Neural crest cell (in vitro differentiated cells): ENCODE measurements at places on chromosomes 12 and 14. TPM values are rescaled to one million over a fixed set of nuclear protein-coding genes. Genes with fewer than 3 reads are reported as not detected.

DNA sequence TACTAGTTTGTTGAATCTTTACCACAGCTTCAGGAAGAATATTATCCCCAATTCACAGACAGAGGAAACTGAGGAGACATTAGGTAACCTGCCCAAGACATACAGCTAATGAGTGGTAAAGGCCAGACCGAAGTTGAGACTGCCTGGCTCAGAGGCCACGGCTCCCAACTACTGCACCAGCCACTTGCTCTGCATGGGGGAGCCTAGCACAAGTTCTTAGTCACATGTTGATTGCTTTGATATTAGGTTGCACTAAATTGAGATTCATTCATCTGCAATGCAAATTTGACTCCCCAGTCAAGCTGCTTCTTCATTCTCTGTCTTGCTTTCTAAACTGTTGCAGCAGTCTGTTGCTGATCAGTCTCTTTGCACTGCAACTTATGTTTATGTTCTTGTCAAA lies 25.9 kb upstream of the POLR3B start:
- no peaks in the 10 kb centered on the region for H3K4me1 ChIP-seq
- H3K27ac ChIP-seq, result no peak overlapping the region
- H3K36me3 ChIP-seq, result no peaks in the 10 kb centered on the region
- H3K27me3 ChIP-seq, result no peaks in the 10 kb centered on the region

The GALNT16 gene
- total RNA-seq, result 18.5 and 20.1 TPM in 2 replicates

The PSMC1 gene
- total RNA-seq, result 105 and 114 TPM in 2 replicates

The SLC8A3 gene
- total RNA-seq, result 1.2 TPM in 2 replicates

- H3K27ac ChIP-seq, result no peak overlapping the region
- no peak overlapping the region for H3K4me3 ChIP-seq
- no peaks in the 10 kb centered on the region for H3K36me3 ChIP-seq
- no peaks in the 10 kb centered on the region for H3K4me1 ChIP-seq
Observed at GRCh38 chr12:82505150-82505549, 146.8 kb downstream of the METTL25 start.

The PIK3C2G gene
- not detected in 2 replicates for total RNA-seq

The WNT1 gene
- 1.2 and 2.1 TPM in 2 replicates for total RNA-seq

The SCNN1A gene
- total RNA-seq, result not detected in 2 replicates

The CELA1 gene
- not detected in 2 replicates for total RNA-seq

DNA sequence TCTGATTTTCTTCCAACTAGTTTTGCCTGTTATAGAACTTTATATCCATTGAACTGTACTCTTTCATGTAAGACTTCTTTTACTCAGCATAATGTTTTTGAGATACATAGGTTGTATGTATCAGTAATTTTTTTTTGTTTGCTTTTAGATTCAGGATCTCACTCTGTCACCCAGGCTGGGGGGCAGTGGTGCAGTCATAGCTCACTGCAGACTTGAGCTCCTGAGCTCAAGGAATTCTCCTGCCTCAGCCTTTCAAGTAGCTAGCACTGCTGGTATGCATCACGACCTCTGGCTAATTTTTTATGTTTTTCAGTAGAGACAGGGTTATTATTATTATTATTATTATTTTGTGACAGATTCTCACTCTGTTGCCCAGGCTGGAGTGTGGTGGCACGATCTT lies 65.0 kb upstream of the DDHD1 start:
- no peaks in the 10 kb centered on the region for H3K36me3 ChIP-seq
- no peaks in the 10 kb centered on the region for H3K27me3 ChIP-seq
- no peak for DNase-seq
- H3K27ac ChIP-seq, result peak overlapping the region; percentile 52
- peak overlapping the region; percentile 91 for H3K4me3 ChIP-seq

DNA sequence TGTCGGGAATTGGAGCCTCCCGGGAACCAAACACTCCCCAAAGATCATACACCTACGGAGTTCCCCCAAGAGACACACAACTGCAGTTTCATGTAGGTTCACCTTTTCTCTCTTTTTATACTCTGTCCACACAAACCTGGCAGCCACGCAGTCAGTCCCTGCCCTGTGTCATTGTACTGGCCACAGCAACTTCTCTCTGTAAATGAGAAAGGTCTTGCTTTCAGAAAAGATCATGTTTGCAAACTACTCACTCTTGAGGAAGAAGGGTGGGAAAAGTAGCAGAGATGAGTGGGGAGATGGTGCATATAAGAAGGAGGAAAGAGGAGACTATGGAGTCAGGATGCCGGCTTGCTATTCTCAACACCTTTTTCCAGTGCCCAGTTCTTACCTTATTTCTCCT lies 10.4 kb downstream of the ANG start:
- no peaks in the 10 kb centered on the region for H3K36me3 ChIP-seq
- no peak overlapping the region for H3K27ac ChIP-seq
- peaks cover 5% of the 10 kb centered on the region for H3K4me1 ChIP-seq
- DNase-seq, result no peak

The GPR33 gene
- not detected in 2 replicates for total RNA-seq

DNA sequence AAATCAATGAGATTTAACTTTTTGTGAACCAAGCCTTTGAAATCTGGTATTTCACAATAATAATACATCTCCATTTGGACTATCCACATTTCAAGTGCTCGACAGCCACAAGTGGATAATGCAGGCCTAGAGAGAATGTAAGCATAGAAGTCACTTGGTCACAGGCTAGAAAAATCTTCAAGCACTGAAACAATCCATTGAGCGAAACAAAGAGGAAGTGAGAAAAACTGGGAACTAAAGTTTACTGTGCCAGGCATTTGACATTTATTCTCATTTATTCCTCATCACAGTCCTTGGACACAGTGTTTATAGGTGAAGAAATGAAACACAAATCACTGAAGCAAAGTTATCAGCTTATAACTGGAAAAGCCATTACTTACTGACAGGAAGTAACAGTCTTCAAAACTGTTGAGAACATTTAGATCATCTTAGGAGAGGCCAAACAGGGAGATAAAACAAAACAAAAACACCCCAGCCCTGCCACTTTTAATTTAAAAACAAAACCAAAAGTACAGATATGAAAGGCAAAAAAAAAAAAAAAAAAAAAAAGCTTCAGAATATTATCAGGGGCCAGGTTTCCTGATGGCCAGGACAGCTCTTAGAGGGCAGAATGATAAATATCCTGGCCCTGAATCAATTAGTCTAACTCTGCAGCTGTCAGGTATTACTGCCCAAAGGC lies 29.2 kb downstream of the GNS start:
- H3K4me3 ChIP-seq, result no peak overlapping the region
- peaks cover 9% of the 10 kb centered on the region for H3K4me1 ChIP-seq
- no peak overlapping the region for H3K27ac ChIP-seq
- peaks cover 5% of the 10 kb centered on the region for H3K36me3 ChIP-seq

DNA sequence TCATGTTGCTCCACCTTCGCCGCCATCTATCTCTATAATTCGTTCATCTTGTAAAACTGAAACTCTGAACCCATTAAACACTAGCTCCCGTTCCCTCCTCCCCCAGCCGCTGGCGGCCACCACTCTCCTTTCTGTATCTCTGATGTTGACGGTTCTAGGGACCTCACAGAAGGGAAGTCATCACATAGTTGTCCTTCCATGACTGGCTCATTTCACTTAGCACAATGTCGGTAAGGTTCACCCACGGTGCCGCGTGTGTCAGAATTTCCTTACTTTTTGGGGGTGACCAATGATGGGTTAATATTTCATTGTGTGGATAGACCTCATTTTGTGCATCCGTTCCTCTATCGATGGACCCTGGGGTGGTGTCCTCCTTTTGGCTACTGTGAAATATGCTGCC lies 2.0 kb upstream of the CACNA2D4 start:
- DNase-seq, result no peak
- H3K4me3 ChIP-seq, result no peak overlapping the region
- no peaks in the 10 kb centered on the region for H3K27me3 ChIP-seq
- no peaks in the 10 kb centered on the region for H3K36me3 ChIP-seq
- peaks cover 19% of the 10 kb centered on the region for H3K4me1 ChIP-seq

The SLC6A15 gene
- 2.8 and 3.2 TPM in 2 replicates for total RNA-seq

The MYF5 gene
- not detected in 2 replicates for total RNA-seq

DNA sequence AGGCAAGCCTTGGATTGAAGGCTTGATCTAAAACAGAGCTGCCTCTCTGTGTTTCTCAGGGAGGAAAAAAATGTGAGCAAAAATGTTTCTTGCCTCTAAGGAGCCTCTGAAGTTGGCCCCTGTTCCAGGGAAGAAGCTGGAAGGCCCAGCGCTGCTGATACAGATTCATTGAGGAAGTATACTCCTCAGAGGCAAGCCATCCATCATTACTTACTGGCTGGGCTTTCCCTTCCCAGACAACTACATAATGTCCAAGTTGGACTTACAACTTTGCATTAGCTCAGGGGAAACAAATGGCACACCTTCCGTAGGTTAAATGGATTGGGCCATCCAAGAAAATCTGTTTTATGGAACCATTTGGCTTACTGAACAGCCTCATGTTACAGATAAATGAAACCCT lies 263.7 kb upstream of the SEL1L start:
- no peak overlapping the region for H3K27ac ChIP-seq
- peaks cover 3% of the 10 kb centered on the region for H3K4me1 ChIP-seq
- no peaks in the 10 kb centered on the region for H3K36me3 ChIP-seq

The E2F7 gene
- 25.7 and 29.8 TPM in 2 replicates for total RNA-seq

- H3K4me1 ChIP-seq, result no peaks in the 10 kb centered on the region
- no peak overlapping the region for H3K4me3 ChIP-seq
- DNase-seq, result no peak
- H3K27me3 ChIP-seq, result peaks cover 35% of the 10 kb centered on the region
- H3K36me3 ChIP-seq, result no peaks in the 10 kb centered on the region
Observed at GRCh38 chr12:100801320-100801719, 6.7 kb downstream of the ANO4 start.

The A2M gene
- 66.4 and 76.7 TPM in 2 replicates for total RNA-seq

DNA sequence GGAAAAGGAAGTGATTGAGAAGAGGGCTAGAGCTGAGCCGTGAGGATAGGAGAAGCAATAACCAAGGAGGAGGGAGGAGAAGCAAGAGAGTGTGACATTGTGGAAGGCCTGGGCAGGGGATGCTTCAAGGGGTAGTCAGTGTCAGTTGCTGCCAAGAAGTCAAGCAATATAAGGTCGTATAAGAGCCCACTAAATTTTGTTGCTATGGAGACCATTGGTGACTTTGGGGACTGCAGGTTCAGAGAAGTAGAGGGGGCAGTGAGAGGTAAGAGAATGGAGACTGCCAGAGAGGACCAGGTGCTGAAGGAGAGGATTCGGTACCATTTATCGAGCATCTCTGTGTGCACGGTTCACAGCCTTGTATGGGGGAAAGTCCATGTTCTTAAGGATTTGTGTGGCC lies 3.1 kb upstream of the ATXN3 start:
- no peaks in the 10 kb centered on the region for H3K36me3 ChIP-seq
- H3K27me3 ChIP-seq, result peaks cover 2% of the 10 kb centered on the region

GRCh38 chr12:94575024-94575423 lies 75.3 kb downstream of the TMCC3 start:
- H3K4me1 ChIP-seq, result peaks cover 23% of the 10 kb centered on the region
- H3K36me3 ChIP-seq, result peaks cover 8% of the 10 kb centered on the region
- H3K4me3 ChIP-seq, result no peak overlapping the region
- peak overlapping the region; percentile 31 for H3K27ac ChIP-seq
- H3K27me3 ChIP-seq, result no peaks in the 10 kb centered on the region

The PPP1R36 gene
- 0.33 and 1.1 TPM in 2 replicates for total RNA-seq

- H3K27ac ChIP-seq, result no peak overlapping the region
- H3K4me1 ChIP-seq, result peaks cover 37% of the 10 kb centered on the region
- H3K36me3 ChIP-seq, result no peaks in the 10 kb centered on the region
Observed at GRCh38 chr12:988646-989045, 2.4 kb upstream of the ERC1 start.

The NANOG gene
- total RNA-seq, result 0.05 TPM in 1 of 2 replicates, not detected in the other

DNA sequence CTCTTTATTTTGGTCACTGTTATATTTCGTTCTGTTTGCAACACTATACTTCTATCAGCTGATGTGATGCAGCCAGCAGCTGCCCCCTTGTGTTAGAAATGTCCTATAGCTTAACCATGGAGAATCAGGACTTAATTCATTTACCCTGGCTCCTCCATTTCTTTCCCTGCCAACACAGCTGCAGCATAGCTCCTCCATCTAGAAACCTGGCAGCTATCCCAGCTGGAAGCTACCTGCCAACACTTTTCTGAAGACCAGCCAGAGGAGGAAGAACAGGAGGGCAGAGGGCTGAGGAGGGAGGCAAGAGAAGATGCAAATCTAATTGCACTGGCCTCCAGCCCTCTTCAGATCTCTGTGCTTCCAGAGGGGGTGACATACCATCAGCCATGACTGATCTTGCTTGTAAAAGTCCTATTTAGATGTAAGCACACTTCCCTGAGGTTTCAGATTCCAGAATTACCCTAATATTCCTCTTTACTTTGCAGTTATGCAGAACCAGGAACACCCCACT lies 156.8 kb upstream of the TMEM260 start:
- no peak overlapping the region for H3K4me3 ChIP-seq
- H3K27me3 ChIP-seq, result no peaks in the 10 kb centered on the region
- no peaks in the 10 kb centered on the region for H3K4me1 ChIP-seq
- H3K27ac ChIP-seq, result no peak overlapping the region

DNA sequence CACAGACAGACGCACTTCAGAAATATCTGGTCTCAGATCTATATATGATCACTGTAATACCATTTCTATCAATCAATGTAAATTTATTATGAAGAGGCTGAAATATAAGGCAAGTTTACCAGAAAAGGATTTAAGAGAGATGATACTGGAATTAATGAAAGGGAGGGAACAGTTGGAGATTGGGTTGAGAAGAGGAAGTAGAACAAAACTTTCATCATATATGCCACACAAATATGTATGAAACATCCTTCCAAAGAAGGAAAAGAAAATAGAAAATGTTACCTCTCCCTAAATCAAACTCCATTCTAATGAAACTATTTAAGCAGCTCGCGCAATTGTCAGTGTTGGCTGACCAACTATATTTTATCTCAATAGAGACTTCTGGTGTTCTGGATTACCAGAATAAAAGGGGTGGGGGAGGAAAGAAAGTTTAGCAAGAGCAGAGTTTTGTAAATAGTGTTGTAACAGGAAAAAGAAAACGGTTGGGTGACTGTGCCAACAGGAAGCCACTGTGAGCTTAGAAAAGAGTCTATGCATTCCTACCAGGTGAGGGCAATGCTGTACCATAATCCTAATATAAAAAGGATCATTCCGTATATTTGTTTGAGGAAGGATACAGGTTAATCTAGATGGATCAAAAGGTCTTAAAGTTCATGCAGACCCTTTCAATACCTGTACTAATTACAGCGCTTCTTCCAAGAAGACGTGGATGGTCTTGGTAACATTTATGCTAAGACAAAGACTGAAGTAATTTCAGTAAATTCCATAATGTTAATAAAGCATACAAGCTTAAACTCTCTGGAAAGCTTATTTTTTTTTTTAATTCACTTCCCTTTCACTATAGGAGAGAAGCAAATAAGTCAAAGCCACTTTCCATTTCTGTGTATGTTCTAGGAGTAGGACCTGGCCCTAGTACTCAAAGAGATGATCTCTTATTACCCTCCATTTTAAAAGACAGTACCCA lies 14.5 kb upstream of the LLPH start:
- H3K27me3 ChIP-seq, result no peaks in the 10 kb centered on the region
- H3K4me3 ChIP-seq, result no peak overlapping the region
- H3K4me1 ChIP-seq, result peaks cover 4% of the 10 kb centered on the region
- H3K36me3 ChIP-seq, result peaks cover 26% of the 10 kb centered on the region

DNA sequence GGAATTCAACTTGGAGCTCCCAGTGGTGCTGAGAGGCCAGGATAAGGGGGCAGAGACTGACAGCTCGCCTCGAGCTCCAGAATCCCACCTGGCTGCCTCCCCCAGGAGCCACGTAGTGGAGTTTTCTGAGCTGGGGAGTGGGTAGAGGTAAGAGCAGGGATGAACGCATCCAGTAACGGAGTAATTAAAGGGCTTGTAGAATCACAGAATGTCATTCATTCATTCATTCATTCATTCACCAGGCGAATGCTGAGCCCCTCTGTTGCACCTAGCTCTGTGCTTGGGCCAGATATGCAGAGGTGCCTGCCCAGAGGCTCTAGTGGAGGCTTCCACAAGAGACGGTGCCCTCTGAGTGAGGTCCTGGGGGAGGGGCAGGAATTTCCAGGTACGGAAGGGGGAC lies 8.1 kb downstream of the FAM181A start:
- H3K27ac ChIP-seq, result no peak overlapping the region
- H3K4me3 ChIP-seq, result no peak overlapping the region
- peaks cover 2% of the 10 kb centered on the region for H3K36me3 ChIP-seq
- H3K27me3 ChIP-seq, result peaks cover 30% of the 10 kb centered on the region

The PTPN6 gene
- 0.73 and 1.1 TPM in 2 replicates for total RNA-seq

The TTC9 gene
- 3.7 and 4.2 TPM in 2 replicates for total RNA-seq

The TOMM20L gene
- 0.42 and 0.52 TPM in 2 replicates for total RNA-seq

The TCL1B gene
- total RNA-seq, result not detected in 2 replicates
